ENCODE measurements at places on chromosomes 13 and 19. TPM values are rescaled to one million over a fixed set of nuclear protein-coding genes. Genes with fewer than 3 reads are reported as not detected.
A peak's percentile ranks its signal among the peaks of the same experiment; 100 is the strongest.

DNA sequence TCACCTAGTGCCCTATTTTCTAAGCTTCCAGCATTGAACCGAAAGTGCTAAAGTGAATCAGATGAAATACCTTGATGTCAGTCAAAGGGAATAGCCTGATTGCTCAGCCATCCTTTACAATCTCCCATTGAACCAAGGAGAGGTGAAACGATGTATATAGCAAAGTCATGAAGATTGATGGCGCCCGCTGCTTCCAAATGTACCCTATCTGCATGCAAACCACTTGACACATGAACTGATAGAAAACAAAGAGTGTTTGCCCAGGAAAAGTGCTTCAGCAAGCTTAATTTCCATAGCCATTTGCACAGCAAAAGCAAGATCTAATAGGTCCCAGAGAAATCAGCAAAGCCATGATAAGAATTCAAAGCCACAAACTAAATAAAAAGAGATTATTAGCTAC lies 624.9 kb upstream of the PCDH9 start:
- DNase-seq = no peak

DNA sequence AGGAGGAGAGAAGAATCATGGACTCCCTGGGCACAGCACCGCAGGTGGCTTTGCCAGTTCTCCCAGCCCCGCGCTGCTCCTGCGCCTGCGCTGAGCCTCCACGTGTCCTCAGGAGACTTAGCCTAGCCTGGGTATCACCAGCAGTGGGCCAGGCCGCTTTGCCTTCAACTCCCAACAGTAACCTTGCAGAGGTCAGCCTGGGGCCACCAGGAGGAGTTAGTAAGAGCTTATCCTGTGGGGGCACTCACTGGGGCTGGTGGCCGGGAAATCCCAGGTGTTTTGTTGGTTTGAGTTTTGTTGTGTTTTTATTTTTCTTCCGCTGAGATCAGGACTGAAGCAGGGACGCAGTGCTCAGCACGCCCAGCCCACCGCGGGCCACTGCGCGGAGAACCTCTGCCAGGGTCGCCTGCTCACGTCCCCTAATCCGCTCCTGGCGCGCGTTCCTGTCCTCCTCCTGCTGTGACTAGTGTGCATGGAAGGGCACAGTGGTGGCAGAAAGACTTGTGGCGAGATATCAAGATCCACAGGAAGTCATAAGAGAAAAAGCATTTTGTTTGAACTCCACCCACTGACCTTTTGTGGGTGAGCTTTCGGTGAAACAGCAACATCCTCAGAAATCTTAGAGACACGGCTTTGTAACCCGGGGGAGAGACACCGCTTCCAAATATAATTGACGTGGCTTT lies 207.4 kb upstream of the RFC3 start:
- peak; percentile 83 for DNase-seq

- no peak for DNase-seq
These were observed 1606.4 kb upstream of the PRR20A start for GRCh38 chr13:55534306-55534705.

GRCh38 chr19:39299404-39299803 lies 3.2 kb downstream of the IFNL1 start:
- no peak for DNase-seq

GRCh38 chr13:28179974-28180373 lies 41.6 kb downstream of the PAN3 start:
- DNase-seq = no peak

DNA sequence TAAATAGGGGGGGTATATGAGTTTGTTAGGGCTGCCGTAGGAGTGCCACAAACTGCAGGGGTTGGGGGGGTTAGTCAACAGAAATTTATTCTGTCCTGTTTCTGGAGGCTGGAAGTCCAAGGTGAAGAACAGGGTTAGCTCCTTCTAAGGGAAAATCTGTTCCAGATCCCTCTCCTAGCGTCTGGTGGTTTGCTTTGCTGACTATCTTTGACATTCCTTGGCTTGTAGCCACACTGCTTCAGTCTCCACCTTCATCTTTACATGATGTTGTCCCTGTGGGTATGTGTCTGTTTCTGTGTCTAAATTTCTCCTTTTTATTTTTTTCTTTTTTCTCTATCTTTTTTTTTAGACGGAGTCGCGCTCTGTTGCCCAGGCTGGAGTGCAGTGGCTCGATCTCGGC lies 8.1 kb upstream of the ICAM1 start:
- no peak for DNase-seq

GRCh38 chr13:48210178-48210577 lies 22.8 kb upstream of the ITM2B start:
- DNase-seq = no peak

GRCh38 chr19:46460055-46460454 lies 11.3 kb downstream of the PNMA8A start:
- no peak for DNase-seq

- DNase-seq = peak; percentile 44
These were observed 12.7 kb downstream of the SGTA start for GRCh38 chr19:2770055-2771013.

DNA sequence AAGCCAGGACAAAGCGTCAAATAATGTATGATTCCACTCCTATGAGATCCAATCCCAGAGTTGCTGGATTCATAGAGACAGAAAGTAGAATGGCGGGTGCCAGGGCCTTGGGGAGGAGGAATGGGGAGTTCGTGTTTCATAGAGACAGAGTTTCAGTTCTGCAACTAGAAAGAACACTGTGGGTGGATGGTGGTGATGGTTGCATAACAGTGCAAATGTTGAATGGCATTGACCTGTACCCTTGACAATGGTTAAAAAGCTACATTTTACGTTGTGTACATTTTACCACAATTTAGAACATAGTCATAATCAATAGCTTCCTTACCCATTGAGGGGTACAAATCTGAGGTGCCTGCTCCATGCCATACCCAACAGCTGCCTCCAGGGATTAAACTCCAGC lies 33.4 kb downstream of the MBD3L2B start:
- DNase-seq = no peak

Gene ZNF221
- 0.54 TPM for polyA plus RNA-seq

Gene ADGRE3
- polyA plus RNA-seq = not detected

Gene CAMSAP3
- polyA plus RNA-seq = 19.3 TPM

Gene FRY
- polyA plus RNA-seq = 21.8 TPM

Gene NLRP9
- not detected for polyA plus RNA-seq

Gene AP1M2
- 232 TPM for polyA plus RNA-seq

Measured in kidney (tissue), 22 donors.